ENCODE measurements at places on chromosomes 1 and 21.
A peak's percentile ranks its signal among the peaks of the same experiment; 100 is the strongest.

- DNase-seq, result no peak
Measured at GRCh38 chr1:108826081-108826635, 30.7 kb downstream of the AKNAD1 start.

GRCh38 chr21:26153758-26154157 lies 16.8 kb downstream of the APP start:
- no peak for DNase-seq

GRCh38 chr1:233105225-233105624 lies 154.8 kb downstream of the NTPCR start:
- DNase-seq, result no peak

DNA sequence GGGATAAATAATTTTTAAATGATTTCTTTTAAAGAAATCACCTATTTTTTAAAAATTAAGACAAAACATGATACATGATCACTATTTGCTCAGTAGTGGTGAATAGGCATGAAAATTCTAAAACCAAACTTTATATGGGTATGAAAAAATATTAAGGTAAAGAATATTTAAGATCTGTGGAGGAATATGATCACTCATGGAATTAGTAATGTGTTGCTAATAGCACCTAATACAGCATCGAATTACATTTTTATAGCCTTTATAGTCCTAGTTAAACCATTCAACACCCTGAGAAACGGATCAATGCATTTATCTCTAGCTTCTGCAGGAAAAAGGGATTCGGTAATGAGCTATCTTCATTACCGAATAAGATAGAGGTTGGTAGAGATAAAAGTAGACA lies 373.9 kb downstream of the LRRIQ3 start:
- DNase-seq, result no peak

- DNase-seq, result no peak
Measured at GRCh38 chr1:157399984-157400382, 152.3 kb downstream of the FCRL5 start.

DNA sequence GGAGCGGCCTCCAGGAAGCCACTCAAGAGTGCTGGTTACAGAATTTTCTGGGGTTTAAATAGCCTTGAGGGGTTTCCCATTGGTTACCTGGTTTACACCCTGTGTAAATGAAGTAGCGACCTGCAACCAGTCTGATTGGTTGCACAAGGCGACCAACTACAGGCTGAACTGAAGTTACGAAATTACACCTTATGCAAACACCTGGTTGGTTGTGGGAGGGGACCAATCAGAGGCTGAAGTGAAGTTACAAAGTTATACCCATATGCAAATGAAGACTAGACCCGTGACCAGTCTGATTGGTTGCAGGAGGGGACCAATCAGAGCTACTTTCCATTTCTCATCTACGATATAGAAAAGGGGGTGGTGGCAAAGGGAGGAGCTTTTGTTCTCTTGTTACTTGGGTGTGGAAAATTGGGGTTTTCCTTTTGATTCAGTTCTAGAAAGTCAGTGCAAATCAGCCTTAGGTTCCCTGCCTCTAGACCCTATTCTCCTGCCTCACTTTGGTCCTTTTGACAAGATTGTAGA lies 22.2 kb upstream of the C1orf174 start:
- DNase-seq, result no peak

DNA sequence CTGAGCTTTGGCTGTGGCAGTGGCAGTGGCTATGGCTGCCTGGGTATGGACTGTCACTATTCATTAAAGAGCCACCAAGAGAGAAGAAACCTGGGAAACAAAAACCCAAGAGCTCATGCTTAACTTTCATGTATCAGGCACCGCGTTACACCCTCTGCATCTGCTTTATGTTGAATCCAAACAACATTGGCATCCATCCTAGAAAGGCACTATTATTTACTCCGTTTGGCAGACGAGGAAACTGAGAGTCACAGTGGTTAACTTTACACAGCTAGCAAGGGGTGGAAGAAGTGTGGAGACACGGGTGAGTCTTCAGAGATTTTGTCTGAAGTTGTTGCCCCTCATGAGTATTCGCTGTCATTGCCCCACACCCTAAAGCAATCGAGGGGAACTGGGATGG lies 63.8 kb downstream of the PLXNA2 start:
- no peak for DNase-seq

DNA sequence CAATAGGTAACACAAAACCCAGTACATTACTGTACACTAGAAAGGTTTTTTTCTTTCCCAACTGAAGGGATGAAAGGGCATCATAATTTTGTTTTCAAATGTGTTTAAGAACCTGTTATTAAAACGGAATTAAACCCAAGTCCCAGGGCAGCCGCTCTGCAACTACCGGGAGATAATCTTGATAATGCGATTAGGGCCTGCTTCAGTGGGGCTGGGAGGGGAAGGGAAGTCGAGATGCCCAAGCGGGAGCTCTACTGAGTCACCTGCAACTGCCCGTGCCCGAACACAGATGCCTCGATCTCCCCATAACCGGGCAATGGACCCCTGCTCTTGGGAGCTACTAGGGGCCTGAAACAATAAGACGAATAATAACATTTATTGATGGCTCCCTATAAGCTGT lies 61.4 kb downstream of the KAZN start:
- DNase-seq, result no peak

- no peak for DNase-seq
Measured at GRCh38 chr1:233038581-233038980, 88.2 kb downstream of the NTPCR start.

DNA sequence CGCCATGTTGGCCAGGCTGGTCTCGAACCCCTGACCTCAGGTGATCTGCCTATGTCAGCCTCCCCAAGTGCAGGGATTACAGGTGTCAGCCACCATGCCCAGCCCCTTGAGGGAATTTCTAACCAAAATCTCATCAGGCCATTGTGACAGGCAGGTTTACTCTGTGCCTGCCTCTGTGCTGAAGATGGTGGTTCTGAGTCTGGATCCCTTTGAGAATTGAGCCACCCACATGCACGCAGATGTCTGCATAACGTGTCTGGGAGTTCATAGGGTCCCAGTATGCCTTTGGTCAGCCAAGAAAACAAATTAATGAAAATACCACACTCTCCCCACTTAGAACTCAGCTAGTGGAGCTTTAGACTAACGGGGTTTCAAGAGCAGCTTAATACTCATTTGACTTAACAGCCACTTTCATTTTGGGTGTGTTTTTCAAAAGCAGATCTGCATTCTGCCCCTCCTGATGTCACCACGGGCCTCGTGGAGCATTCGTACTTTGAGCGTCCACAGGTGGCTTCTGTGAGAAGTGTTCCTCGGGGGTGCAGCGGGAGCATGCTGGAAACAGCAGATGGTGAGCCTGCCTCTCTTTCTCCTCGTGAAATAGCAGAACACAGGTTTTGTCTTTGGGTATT lies 45.3 kb downstream of the DIP2A start:
- DNase-seq, result no peak

- DNase-seq, result no peak
Measured at GRCh38 chr1:15057834-15058233, 95.7 kb upstream of the TMEM51 start.

DNA sequence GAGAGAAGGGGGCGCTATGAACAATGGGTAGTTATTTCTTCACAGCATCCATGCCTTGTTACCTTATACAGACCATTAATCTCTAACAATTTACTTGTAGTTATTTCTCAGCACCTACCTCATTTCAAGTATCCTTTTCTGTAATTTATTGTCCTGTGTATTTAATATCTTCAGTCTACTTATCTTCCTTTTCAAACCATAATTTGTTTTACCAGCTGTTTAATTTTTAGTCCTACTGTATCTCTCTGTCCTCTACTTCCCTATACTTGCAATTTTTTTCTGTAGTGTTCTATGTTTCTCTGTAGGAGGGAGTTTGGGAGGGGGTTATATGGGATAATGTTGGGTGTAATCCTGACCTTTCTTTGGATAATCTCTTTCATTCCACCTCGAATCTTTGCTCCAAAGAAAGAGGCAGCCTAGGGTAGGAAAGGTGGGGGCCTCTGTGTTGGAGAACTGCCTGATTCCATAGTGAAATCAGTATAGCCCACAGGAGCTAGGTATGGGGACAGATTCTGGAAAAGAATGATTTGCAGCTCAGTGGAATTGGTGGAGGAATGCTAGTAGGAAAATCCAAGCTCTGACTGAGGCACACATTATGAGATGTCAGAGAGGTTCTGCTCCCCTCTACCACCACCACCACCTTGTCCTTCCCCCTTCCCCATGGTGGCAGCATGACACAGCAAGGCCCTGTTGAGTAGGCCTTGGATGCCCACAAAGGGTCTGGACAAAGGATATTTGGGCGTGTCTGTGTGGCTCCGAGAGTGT lies 642 bp downstream of the MLLT11 start:
- DNase-seq, result peak; percentile 38

DNA sequence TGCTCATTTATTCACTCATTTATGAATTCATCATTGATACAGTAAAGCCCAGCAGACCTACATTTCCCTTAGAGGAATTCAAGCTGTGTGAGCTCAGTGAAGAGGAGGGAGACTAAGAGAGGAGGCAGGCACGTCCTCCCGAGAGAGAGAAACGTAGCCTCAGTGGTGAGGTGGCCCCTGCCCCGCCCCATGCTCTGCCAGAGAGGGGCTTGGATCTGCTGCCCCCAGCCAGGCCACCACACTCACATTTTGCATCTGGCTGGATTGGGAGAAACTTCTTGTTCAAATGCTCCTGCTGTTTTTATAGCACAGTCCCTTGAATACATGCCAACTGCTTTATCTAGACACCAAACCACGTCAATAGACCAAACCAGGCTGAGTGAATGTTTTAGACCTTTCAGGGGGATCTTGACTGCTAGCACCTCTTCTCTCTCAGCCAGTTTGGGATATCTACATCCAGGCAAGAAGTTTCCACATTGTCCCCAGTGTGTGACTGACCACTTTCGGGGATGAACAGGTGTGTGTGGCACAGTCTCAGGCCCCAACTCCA lies 67.7 kb upstream of the AJAP1 start:
- no peak for DNase-seq

Data from lung (tissue), 17 donors.